Sigmoid colon (tissue), 7 donors: ENCODE measurements at places on chromosomes 12 and 14.

GRCh38 chr12:95571369-95571768, 20.1 kb upstream of the USP44 start:
- H3K4me3 ChIP-seq: no peak overlapping the region
- H3K4me1 ChIP-seq: no peaks in the 10 kb centered on the region
- DNase-seq: no peak
- no peak overlapping the region for H3K27ac ChIP-seq

DNA sequence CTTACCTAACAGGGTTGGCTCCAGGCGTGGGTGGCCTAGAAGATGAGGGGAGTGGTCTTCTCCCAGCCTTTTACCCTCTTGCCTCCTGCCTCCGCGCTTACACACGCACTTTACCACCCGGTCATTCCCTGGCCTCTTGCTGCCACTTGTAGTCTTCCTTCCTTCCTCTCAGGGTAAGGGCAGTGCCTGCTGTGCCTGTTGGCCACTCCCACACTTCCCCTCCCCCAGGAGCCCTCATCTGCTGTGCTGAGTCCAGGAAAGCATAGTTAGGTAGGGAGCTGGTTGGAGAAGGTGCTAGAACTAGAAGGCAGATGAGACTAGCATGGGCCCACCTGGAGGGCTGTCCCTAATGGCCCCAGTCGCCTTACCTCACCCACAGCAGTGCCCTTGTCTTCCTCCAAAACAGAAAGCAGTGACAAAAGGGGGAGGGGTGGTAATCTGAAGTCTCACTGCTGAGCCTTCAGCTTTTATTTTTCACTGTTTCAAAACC, 54.3 kb upstream of the SRSF5 start:
- no peak overlapping the region for H3K4me3 ChIP-seq
- H3K4me1 ChIP-seq: peaks cover 50% of the 10 kb centered on the region
- H3K27ac ChIP-seq: peak overlapping the region; percentile 70
- peaks cover 9% of the 10 kb centered on the region for H3K36me3 ChIP-seq
- peak; percentile 78 for DNase-seq

DNA sequence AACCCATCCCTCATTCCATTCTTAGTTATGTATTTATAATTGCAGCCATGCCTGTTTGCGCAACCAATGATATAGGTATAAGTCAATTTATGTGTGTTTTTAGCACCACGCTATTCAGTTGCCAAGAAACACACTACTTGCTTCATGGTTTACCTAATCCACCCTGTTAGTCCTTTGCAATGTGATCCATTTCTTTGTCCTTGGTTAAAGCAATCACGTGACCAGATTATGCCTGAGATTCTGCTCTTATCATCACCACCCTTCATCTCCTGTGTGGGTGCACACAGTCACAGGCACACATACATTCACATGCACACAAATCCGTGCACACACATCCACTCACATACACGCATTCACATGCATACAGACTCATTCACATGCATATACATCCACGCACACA, 52.3 kb upstream of the KCNA5 start:
- H3K27ac ChIP-seq: no peak overlapping the region
- no peaks in the 10 kb centered on the region for H3K4me1 ChIP-seq
- no peak for DNase-seq
- H3K36me3 ChIP-seq: no peaks in the 10 kb centered on the region

GRCh38 chr12:127625176-127625771, 641.7 kb upstream of the TMEM132C start:
- DNase-seq: no peak
- no peaks in the 10 kb centered on the region for H3K27me3 ChIP-seq
- no peak overlapping the region for H3K27ac ChIP-seq
- H3K36me3 ChIP-seq: no peaks in the 10 kb centered on the region

DNA sequence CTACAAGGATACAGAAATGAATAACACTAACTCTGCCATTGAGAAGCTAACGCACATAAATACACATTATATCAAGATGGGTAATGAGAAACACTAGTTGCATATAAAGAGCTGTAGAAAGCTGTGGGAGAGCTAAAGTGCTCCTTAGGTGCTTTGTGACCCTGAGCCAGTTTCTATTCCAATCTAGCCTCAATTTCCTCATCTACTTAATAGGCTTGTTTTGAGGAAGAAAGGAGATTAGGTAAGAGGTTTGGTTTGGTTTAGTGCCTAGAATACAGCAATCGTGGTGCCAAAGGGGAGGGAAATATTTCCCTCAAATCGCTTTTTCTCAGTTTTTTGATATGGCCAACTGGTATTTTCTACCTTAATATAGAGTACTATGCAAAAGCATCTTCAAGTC, 994 bp downstream of the SRP54 start:
- DNase-seq: no peak
- no peaks in the 10 kb centered on the region for H3K27me3 ChIP-seq
- peak overlapping the region; percentile 80 for H3K4me3 ChIP-seq
- no peaks in the 10 kb centered on the region for H3K36me3 ChIP-seq
- peaks cover 31% of the 10 kb centered on the region for H3K4me1 ChIP-seq

DNA sequence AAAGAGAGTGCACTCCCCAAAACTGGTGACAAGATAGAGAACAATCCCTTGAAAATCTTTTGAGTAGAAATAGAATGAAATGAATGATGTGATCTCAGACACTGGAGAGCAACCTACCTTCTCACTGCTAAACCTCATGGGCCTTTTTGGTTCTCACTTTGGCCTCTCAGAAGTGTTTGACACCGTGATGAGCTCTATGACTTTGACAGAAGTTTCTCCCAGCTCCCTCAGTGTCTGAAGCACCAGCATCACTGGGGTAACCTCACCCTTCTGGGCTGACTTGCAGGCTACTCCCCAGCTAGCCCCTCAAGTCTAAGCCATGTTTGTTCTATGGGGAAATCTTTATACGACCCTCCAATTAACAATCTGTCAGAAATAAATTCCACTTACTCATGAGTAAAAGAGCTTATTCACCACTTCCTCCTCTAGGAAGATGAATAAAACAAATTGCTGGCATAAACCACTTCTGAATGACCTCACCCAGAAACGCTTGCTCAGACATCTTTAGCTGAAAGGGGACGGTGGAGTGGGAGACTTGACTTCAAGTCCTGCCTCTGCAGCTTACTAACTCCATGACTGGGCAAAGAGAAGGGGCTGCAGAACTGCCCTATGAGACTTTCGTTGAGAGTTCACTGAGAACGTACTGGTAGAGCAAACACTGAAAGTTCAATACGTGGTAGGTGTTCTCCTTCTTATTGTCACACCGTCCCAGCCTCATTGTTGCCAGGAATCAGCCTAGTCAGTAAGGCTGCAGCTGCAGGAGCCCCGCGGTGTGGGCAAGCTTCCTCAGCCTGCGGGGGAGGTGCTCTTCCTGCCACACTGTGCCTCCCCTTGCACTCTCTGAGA, 46.5 kb downstream of the ST8SIA1 start:
- no peak for DNase-seq
- no peaks in the 10 kb centered on the region for H3K27me3 ChIP-seq
- no peak overlapping the region for H3K4me3 ChIP-seq
- no peaks in the 10 kb centered on the region for H3K4me1 ChIP-seq

DNA sequence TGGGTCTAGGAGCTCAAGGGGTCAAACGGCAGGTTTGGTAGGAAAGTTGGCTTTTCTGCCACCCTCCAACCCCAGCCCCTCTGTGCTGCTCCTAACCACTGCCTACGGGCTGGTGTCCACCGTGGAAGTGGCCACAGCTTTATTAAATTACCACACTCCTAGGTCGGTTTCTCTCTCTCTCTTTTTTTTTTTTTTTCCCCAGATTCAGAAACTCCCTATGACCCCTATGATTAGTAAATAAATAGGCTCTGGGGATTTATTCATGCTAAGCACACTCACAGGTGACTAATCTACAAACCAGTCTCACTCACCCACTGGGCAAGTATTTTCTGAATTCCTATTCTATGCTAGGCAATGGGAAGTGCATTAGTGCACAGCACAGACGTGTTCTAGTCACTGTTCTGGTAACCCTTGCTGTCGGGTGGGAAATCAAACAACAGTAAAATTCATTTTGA, 8.7 kb upstream of the DDX47 start:
- no peak overlapping the region for H3K27ac ChIP-seq
- no peak overlapping the region for H3K4me3 ChIP-seq
- no peaks in the 10 kb centered on the region for H3K36me3 ChIP-seq
- H3K4me1 ChIP-seq: peaks cover 5% of the 10 kb centered on the region
- H3K27me3 ChIP-seq: no peaks in the 10 kb centered on the region
- no peak for DNase-seq
